ENCODE measurements at places on chromosomes 5 and 9.

DNA sequence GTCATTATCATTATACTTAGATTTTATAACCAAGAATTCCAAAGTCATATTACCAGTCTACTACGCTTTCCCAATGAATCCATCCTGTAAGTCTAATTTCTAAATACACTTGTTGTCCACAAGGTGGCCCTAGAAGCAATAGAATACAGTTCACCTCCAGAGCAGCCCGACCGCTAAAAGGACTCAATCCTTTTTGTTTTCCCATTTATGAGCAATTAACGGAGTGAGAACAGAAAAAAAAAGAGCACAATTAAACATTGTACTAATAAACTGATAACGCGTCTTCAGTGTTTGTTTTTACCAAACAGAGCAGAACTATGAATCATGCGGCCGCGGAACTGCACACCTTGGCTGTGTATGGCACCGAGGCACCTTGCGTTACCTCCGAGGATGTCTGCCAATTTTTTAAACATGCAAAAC, 160.7 kb upstream of the DAPK1 start:
- DNase-seq, result no peak

GRCh38 chr9:19469271-19469670, 60.5 kb downstream of the ACER2 start:
- DNase-seq, result no peak

GRCh38 chr5:74632947-74633356, 7.6 kb downstream of the ENC1 start:
- DNase-seq, result no peak

- no peak for DNase-seq
Measured at GRCh38 chr9:131503626-131504465, 1.1 kb downstream of the POMT1 start.

DNA sequence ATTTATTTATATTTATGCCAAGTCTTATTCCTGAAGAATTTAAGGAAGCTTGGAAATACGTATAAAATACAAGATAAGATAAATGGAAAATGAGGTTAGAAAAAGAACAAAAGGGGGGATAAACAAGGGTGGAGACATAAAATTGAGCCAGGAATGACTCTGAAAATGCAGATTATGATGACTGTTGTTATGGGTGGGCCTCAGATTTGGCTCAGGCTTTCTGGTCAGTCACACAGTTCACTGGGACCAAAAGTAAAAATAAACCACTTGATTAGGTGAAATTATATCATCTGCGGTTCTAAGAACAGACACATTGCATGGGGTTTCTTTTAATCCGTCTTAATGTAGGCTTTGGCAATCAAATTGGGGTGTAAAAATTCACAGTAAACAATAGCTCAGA, 51.0 kb downstream of the OR1J1 start:
- DNase-seq, result no peak

DNA sequence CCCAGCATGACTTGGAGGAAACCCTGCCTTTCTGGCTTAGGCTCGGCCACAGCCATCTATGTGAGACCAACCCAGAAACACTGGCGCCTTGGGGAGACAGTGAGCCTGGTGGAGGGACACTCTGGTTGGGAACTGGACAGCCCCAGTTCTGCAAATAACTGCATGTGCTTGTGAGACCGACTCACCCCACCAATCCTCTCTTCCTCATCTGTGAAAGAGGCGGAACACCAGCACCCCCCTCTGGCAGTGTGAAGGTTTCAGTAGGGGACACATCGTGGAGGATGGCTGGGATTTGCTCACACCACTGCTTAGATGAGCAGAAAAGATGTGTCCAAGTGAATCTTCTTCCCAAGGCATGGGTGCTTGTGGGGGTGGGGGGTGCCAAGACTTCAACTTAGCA, 43.4 kb upstream of the N4BP3 start:
- DNase-seq, result no peak

DNA sequence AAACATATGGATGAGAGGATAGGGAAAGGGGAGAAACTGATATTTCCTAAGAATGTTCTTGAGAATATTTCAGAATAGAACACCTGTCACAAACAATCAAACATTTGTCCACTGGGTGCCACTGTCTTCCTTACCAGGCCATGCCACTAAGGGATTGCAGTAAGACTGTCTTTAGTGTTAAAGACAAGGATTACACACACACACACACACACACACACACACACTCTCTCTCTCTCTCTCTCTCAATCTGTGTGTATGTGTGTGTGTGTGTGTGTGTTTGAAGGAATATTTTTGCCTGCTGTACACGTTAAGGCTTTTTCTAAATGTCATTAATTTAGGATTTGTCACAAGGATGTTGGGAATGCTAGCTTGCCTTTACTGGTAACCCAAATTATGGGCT, 54.4 kb downstream of the CCDC192 start:
- no peak for DNase-seq

- no peak for DNase-seq
Measured at GRCh38 chr9:136847088-136847825, 2.0 kb upstream of the PHPT1 start.

DNA sequence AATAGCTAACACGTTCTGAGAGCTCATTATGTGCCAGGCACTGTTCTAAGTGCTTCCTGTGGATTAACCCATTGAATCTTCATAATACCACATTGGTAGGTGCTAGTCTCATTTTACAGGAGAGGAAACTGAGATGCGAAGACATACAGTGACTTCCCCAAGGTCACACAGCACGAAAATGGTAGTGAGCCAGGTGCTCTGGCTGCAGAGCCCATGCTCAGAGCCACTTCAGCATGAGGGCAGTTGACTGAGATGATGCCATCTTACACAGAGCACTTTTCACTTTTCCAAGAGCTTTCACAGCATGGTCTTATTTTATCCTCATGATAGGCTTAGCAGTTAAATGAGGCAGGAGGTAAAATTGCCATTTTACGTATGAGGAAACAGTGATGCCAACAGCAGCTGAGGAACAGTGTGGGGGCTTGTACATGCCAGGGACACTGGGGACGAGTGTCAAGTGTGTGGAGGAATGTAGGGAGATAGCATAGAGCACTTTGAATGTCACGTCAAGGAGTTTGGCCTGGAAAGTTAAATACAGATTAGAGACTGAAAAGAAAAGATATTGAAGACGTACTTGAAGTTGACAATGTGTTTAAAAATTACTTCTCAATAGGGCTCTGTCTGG, 180.0 kb downstream of the KIF4B start:
- no peak for DNase-seq

DNA sequence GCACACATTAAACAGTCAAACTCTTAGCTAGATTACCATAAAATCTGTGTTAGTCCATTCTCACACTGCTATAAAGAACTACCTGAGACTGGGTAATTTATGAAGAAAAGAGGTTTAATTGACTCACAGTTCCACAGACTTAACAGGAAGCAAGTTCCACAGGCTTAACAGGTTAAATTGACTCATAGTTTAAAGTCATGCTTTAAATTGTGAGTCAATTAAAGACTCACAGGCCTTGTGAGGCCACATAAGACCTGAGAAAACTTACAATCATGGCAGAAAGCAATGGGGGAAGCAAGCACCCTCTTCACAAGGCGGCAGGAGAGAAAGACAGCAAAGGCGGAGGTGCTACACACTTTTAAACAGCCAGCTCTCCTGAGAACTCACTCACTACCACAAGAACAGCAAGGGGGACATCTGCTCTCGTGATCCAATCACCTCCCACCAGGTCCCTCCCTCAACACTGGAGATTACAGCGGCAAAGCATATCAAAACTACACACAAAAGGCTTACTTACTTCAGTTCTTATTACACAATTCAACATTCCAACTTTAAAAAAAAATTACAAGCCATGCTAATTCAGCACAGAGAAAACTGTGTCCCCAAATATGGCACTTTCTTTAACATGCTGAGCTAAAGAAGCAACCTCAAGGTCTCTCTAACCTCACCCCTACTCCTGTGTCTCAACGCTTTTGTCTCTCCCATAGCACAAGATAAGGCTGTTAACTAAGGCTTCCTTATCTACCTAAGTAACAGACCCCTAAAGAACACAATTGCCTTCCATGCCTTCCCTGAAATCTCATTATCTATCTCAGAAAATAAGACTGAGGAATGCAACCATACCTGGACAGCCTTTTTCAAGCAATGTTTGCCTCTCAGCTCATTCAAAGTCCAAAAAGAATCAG, 805.1 kb downstream of the NR2F1-AS1 start:
- no peak for DNase-seq

- no peak for DNase-seq
Measured at GRCh38 chr5:173242079-173242478, 7.1 kb upstream of the NKX2-5 start.

DNA sequence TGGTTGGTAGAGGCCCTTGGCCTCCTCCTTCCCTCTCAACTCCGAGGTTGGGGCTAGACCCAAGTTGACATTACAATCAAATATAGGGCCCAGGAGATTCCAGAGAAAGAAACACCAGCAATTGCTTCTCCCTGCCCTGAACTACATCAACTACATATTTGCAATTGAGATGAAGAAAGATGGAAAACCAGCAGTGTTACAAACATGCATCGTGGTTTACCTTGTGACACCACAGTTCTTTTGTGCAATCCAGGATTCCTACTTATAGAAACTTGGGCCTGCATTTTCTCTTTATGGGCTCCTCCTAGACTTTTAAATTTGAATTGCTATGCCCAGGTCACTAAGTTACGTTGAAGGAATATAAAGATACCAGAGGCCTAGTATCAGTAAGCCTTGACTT, 126.7 kb downstream of the DCP2 start:
- DNase-seq, result no peak

DNA sequence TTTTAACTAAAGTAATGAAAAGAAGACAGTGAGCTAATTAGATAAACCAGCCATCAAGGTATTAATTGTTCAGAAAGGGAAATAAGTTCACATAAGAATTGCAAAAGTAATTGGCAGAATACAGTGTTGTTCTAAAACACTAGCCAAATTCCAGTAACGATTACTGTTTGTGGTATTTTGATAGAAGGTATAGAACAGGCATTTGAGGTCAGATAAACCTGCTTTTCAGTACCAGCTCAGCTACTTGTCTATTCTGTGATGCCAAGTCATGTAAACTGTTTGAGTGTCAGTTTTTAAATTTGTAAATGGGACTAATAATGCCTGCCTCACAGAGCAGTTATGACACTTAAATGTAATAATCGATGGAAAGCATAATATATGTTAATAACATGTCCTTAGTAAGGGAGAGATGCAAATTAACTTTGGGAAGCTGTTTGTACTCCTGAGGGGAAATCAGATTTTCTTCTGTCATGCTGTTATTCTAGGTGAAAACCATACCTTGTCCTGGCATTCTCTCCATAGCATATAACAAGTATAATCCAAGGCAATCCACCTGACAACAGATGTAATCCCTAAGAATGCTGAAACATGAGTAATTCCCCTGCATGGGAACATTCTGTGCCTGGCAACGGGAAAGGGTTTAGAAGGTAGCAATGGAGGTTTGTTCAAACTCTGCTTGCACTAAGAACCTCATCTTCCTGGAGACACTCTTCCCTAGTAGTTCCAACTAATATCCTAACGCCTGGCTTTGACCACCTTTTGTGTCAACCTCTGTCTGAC, 509.5 kb upstream of the PAPPA start:
- no peak for DNase-seq

GRCh38 chr9:116450378-116451139, 236.5 kb upstream of the TRIM32 start:
- no peak for DNase-seq

DNA sequence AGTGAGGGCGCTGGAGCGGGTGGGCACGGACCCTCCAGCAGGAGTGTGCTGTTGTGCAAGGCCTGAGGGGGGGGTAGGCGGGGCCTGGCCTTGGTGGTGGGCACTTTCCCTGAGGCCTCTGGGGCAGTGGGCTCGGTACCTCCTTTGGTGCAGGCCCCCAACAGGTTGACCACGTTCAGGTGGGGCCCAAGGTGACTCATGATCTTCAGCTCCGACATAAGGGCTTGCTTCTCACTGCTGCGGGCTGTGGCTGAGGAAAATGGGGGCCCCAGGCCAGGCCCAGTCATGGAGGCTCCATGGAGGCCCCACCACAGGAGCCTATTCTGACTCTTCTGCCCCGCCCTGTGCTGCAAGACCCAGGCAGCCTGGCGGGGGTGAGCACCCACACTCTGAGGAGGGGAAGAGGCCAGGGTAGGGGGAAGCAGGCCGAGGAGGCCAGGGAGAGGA, 31.5 kb downstream of the PDGFRB start:
- no peak for DNase-seq

DNA sequence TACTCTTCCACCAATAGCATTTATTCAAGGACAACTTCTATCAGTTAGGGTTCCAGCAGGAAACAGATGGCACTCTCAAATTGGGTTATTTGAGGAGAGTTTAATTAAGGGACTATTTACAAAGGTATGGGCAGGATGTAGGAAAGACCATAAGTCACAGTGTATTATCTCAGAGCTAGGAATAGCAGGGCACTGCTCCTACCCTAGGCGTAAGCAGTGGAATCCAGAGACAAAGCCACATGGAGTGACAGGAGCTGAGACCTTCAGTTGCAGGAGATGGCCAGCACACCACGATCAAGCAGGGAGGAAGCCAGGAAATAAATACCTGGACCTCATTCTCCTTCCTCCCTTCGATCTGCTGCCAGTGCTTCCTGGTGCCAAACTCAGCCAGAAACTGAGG, 274.9 kb upstream of the SLC30A5 start:
- DNase-seq, result no peak

GRCh38 chr5:2656206-2656605, 95.3 kb downstream of the IRX2 start:
- no peak for DNase-seq

GRCh38 chr5:14807471-14807870, 64.1 kb downstream of the ANKH start:
- no peak for DNase-seq

Measured in NCI-H1436 treated with DMSO at 0.1 percent for 48 hours (cell line).